Activated T-helper 1 cell treated with anti-CD3 and anti-CD28 coated beads, Interleukin-12 subunit alpha, Interleukin-12 subunit beta, Interleukin-2, Interleukin-4 antibody, amounts not matched to agents 30 ng/mL and 10 ng/mL and 1 ng/mL, durations not matched to agents 14 hours and 24 hours and 36 hours (primary cell): ENCODE measurements at places on chromosomes 5 and 9. TPM values are rescaled to one million over a fixed set of nuclear protein-coding genes. Genes with fewer than 3 reads are reported as not detected.

The KLF4 gene
- 2.3 and 3.3 TPM in 2 replicates for total RNA-seq

The SLC36A3 gene
- total RNA-seq, result not detected in 2 replicates

The PRDM9 gene
- total RNA-seq, result not detected in 2 replicates

The FCHO2 gene
- 0.93 and 2.2 TPM in 2 replicates for total RNA-seq

GRCh38 chr5:138263581-138263980, 10.8 kb downstream of the GFRA3 start:
- H3K27me3 ChIP-seq, result peaks cover 6% of the 10 kb centered on the region
- no peak overlapping the region for H3K4me3 ChIP-seq
- H3K4me1 ChIP-seq, result no peaks in the 10 kb centered on the region
- DNase-seq, result no peak
- no peaks in the 10 kb centered on the region for H3K36me3 ChIP-seq

DNA sequence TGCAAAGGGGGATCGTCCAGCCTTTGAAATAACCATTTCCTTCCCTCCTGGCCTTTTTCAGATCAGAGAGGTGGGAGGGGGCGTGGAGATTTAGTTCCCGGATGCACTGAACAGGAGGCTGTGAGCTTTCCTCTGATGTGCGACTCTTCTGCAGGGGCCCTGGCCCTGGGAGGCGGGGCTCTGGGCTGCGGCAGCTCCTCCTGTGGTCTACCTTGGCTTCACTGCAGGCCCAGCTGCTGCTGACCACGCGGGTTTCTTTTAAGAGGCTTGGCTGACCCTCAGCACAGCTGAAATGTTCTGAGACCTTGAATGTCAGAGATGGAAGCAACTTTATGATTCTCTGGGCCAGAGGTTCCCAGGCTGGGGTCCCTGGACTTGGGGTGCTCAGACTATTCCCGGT, 27.0 kb upstream of the COL15A1 start:
- no peak for DNase-seq
- no peaks in the 10 kb centered on the region for H3K4me1 ChIP-seq
- no peaks in the 10 kb centered on the region for H3K36me3 ChIP-seq
- H3K4me3 ChIP-seq, result no peak overlapping the region

- no peak for DNase-seq
- H3K4me1 ChIP-seq, result no peaks in the 10 kb centered on the region
- no peaks in the 10 kb centered on the region for H3K27me3 ChIP-seq
- no peak overlapping the region for H3K27ac ChIP-seq
- no peaks in the 10 kb centered on the region for H3K36me3 ChIP-seq
These were observed 90.3 kb upstream of the RANBP6 start for GRCh38 chr9:6105738-6106137.

- DNase-seq, result no peak
- no peak overlapping the region for H3K27ac ChIP-seq
- no peak overlapping the region for H3K4me3 ChIP-seq
- peaks cover 8% of the 10 kb centered on the region for H3K4me1 ChIP-seq
These were observed 13.2 kb downstream of the EPB41L4B start for GRCh38 chr9:109307380-109308240.

- DNase-seq, result no peak
- peaks cover 15% of the 10 kb centered on the region for H3K27me3 ChIP-seq
- H3K4me3 ChIP-seq, result no peak overlapping the region
- H3K27ac ChIP-seq, result no peak overlapping the region
These were observed 239.0 kb downstream of the EBF1 start for GRCh38 chr5:158860706-158861105.

DNA sequence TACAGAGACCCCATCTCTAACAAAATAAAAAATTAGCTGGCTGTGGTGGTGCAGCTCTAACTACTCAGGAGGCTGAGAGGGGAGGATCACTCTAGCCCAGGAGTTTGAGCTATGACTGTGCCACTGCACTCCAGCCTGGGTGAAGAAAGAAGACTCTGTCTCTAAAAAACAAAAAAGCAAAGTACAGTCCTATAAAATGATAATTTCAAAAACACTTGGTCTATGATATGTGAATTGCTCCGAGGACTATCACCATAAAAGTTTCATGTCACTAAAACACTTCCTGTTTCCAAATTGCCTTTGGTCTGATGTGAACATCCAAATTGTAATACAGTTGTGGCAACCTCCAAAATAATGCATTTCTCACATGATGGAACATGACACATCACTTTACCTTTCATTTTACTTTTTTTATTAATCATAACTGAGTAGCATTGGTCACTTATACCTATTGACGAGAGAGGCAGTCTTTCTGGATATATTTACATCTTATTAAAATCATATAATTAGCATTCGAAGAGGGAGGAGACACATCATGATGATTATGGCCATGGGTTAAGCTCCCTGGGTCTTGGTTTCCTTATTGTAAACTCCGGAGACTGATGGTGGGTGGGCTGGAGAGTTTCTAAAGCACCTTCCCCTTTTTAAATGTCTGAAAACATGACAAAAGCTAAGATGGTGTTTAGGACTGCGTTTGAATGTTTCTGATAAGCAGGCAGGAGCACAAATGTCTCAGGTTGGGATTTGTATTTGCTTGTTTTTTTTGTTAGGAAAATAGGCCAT, 25.8 kb upstream of the CD180 start:
- no peak for DNase-seq
- H3K27me3 ChIP-seq, result no peaks in the 10 kb centered on the region
- H3K4me3 ChIP-seq, result peak overlapping the region; percentile 61
- H3K27ac ChIP-seq, result peak overlapping the region; percentile 77
- H3K36me3 ChIP-seq, result peaks cover 13% of the 10 kb centered on the region
- H3K4me1 ChIP-seq, result peaks cover 45% of the 10 kb centered on the region

- peaks cover 16% of the 10 kb centered on the region for H3K27me3 ChIP-seq
- H3K4me3 ChIP-seq, result no peak overlapping the region
- no peaks in the 10 kb centered on the region for H3K4me1 ChIP-seq
- no peak for DNase-seq
- no peak overlapping the region for H3K27ac ChIP-seq
These were observed 268.6 kb downstream of the SEC61B start for GRCh38 chr9:99490729-99491128.

DNA sequence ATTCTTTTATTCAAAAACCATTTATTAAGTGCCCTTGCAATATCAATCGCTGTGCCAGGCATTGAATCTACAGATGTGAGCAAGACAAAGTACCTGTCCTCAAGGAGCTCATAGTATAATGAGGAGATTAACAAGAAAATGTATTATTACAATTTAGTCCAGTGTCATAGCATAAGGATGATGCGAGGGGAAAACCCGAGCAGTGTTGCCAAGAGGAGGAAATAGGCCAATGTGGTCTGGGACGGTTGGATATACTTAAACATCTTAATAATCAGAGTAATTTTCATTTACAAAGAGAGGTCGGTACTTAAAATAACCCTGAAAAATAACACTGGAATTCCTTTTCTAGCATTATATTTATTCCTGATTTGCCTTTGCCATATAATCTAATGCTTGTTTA, 18.5 kb downstream of the CD274 start:
- no peaks in the 10 kb centered on the region for H3K27me3 ChIP-seq
- no peak overlapping the region for H3K27ac ChIP-seq
- no peak overlapping the region for H3K4me3 ChIP-seq
- peaks cover 41% of the 10 kb centered on the region for H3K4me1 ChIP-seq

DNA sequence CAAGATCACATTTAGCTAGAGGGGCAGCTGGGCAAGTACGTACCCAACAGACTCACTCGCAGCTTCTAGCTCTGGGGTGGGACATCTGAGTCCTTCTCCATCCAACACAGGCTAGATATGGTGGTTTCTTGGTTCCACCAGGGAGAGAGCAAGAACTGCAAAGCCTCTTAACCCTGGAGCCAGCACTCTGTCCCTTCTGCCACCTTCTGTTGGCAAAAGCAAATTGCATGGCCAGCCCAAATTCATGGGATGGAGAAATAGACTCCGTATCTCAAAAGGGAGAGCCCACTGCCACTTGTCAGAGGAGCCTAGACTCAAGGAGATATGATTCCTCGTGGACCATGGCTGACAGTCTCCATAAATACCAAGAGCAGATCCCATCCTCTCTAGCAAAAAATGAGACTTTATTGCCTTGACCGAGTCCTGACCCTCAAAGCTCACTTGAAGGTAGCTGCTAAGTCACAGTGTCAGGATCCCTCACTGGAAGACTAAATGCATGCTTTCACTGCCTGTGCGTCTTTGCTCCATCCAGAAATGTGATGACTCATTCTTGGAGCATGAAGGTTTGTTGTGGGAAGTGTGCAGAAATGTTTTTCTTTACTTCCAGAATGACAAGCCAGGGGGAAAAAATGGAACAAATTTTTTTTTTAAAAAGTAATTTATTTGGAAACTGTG, 28.8 kb upstream of the ROR2 start:
- DNase-seq, result no peak
- H3K27me3 ChIP-seq, result no peaks in the 10 kb centered on the region
- H3K27ac ChIP-seq, result no peak overlapping the region
- H3K4me1 ChIP-seq, result no peaks in the 10 kb centered on the region
- no peak overlapping the region for H3K4me3 ChIP-seq
- H3K36me3 ChIP-seq, result no peaks in the 10 kb centered on the region
